Activated CD4-positive, alpha-beta T cell treated with anti-CD3 and anti-CD28 coated beads, Interleukin-2, amount 10 ng/mL, durations not matched to agents 24 days and 14 days (primary cell): ENCODE measurements at places on chromosomes 5 and 9. TPM values are rescaled to one million over a fixed set of nuclear protein-coding genes. Genes with fewer than 3 reads are reported as not detected.

The GPR150 gene
- total RNA-seq, result 0.33 and 0.56 TPM in 2 replicates

- no peak for DNase-seq
Observed at GRCh38 chr9:77304543-77304942, 127.2 kb downstream of the VPS13A start.

The SPINK4 gene
- not detected in 2 replicates for total RNA-seq

The MRRF gene
- 68.8 and 73.1 TPM in 2 replicates for total RNA-seq

The PCDHA13 gene
- not detected in 2 replicates for total RNA-seq

GRCh38 chr9:20478786-20479185 lies 143.5 kb downstream of the MLLT3 start:
- DNase-seq, result no peak

The CTNND2 gene
- total RNA-seq, result not detected in 2 replicates

DNA sequence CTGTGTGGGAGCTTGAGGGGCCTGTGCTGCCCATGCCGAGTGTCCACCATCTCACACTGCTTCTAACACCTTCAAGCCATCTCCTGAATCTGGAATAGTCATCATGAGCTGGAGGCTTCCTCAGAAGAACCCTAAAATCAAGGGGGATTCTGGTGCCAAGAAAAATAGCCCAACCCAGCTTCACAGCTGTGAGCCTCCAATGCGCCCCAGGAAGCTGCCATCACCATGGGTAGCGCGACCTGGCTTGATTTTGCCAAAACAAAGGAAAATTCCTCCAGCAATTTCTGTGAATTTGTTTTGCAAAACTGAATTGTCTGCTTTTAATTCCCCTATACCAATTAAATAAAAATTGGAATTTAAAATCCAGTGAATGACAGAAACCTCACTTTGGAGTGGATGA lies 6.2 kb upstream of the TIFAB start:
- DNase-seq, result no peak

The SPINK13 gene
- total RNA-seq, result not detected in 2 replicates

The ZNF300 gene
- 0.47 and 0.54 TPM in 2 replicates for total RNA-seq

- no peak for DNase-seq
Observed at GRCh38 chr5:179596421-179596820, 27.1 kb downstream of the HNRNPH1 start.
